ENCODE measurements at places on chromosomes 13 and 19.

DNA sequence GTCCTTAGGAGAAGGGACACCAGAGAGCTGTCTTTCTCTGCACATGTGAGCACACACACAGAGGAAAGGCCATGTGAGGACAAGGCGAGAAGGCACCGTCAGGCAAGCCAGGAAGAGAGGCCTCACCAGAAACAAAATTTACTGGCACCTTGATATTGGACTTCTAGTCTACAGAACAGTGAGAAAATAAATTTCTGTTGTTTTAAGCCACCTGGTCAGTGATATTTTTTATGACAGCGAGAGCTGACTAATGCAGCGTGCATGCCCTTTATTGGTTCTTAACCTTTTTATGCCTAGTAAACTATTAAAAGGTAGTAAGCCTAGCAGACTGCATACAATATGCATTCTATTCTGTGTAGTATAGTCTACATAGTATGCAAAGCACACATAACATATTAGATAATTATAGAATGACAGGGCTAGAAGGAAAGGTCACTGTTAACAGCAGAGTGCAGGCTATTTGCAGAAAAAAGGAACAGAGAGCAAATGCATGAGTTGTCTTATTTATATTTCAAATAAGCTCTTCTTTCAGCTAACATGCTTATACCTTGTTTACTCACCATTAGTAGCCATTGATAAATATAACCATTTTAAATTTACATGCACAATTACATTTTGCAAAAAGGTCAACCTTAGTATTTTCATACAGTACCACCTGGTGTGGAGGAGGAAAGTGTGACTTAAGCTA is 25.2 kb upstream of the KATNAL1 start:
- no peak for DNase-seq

DNA sequence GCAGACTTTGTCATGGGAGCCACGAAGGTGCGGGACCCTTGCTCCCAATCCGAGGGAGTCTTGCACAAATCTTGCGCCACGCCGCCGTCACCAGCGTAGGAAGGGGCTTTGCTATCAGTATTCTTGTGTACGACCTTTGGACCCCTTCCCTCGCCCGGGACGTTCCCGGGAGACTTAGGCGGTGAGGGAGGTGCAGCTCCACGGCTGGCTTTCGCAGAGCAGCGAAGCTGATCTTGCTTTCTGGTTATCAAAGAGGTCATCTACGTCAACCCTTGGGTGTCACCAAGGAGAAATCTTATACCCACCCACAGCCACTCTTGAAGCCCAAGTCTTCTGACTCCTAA is 583 bp downstream of the TECR start:
- DNase-seq: no peak

- peak; percentile 50 for DNase-seq
Observed at GRCh38 chr19:17220207-17220758, 5.1 kb downstream of the USE1 start.

DNA sequence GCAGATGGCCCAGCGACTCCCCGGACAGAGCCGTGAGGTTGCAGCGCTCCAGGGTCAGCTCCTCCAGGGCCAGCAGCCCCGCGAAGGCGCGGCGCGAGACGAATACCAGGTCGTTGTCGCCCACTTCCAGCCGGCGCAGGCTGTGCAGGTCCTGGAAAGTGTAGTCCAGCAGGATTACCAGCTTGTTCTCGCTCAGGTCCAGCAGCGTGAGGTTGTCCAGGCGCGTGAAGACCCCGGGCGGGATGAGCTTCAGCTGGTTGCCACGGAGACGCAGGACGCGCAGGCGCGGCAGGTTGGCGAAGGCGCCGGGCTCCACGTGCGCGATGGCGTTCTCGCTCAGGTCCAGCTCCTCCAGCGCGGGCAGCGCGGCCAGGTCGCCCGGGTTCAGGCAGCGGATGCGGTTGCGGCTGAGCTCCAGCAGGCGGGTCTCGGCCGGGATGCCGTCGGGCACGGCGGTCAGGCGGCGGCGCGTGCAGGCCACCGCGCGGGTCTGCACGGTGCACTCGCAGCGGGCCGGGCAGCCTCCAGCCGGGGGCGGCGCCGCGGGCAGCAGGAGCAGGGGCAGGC is 9.3 kb upstream of the PEAK3 start:
- DNase-seq: no peak

DNA sequence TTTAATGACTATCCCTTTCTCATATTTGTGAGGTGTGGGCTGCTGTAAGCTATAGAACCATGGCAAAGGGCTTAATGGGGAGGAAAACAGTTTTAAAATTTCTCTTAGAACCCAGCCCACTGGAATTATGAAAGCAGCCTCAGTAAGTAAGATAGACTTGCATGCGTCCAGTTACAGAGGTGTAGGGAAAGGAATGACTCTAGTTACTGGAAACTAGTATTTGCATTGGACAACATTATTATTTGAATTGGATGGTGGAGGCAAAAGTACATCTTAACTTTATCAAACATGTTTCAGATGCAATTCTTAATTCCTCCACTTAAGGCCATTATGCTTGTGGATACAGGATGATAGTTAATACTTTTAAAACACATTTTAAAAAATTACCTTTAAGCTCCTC is 292.9 kb downstream of the SPRY2 start:
- DNase-seq: no peak

DNA sequence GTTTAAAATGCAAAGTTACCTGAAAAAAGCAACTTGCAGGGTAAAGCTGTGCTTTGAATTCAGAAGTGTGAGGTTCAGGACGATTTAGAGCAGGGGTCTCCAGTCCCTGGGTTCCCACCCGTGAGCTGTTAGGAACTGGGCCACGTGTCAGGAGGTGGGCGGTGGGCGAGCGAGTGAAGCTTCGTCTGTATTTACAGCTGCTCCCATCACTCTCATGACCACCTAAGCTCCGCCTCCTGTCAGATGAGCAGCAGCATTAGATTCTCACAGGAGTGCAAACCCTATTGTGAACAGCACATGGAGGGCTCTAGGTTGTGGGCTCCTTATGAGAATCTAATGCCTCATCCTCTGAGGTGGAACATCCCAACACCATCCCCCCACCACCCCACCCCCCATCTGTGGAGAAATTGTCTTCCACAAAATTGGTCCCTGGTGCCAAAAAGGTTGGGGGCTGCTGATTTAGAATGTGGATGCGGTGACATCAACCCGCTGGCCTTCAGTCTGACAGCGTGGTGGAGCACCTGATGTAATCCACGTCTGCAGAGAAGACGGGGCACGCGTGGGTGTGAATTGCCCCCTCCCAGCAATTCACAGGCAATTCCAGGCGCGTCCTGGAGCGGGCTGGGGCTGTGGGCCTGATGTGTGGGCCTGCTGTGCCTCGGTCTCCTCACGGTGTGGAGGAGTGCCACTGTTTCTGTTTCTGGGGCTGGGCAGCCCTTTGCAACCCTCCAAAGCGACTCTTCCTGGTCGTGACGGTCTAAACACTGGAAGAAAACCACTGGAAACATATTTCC is 214.0 kb upstream of the SOX1 start:
- no peak for DNase-seq

DNA sequence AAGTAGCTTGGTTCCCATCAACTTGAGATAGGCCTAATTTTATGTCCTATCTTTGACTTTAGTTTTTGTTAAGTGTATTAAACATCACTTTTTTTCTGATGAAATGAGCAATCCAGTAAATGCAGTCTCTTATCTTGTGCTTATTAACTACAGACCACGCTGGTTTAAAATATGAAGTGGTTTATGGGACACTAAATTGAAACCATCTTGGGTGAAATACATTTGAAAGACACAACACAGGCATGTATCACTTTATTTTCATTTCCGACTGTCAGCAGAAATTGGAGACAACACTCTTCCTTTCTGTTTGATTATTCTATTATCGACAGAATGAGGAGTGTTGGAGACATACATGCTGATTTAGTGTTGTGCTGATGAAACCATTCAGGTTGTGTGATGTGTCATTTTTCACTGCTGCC is 447.7 kb downstream of the GPC6 start:
- no peak for DNase-seq

DNA sequence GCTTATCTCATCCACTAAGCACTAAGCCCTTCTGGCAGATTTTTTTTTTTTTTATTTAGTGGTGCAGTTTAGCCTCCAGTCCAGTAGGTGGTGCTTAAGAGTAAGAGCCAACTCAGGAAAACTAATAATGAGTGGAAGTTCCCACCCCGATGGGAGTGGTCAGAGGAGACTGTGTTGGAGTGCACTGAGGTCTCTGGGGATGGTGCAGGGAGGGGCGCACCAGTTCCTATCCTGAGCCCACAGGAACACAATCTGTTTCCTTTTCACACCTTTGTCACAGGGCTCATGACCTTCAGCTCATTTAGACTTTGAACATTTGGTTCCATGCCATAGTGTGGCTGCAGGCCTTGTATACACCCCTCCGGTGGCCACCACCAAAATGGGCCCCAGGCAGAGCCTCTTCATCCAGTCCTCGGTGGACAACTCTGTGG is 367.4 kb downstream of the SPRY2 start:
- DNase-seq: no peak

DNA sequence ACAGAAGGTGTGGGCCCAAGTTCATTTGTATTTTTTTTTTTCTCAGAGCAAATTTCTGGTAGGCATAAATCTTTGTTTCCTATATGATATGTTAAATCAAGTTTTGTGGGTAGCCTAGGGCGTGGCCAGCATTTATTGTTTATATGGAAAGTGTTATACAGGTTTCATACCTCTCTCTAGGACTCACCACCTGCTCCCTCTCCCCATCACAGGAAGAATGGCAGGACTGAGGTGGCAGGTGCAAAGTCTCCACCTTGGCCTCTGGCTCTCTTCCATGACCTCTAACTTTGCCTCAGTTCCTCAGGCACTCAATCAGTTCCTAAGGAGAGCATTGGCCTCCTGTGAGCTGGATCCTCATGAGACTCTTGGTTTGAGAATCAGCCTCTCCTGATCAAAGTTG is 172.3 kb upstream of the TSC22D1 start:
- DNase-seq: no peak

- peak; percentile 83 for DNase-seq
Observed at GRCh38 chr19:40549007-40549708, 27.5 kb upstream of the SHKBP1 start.

DNA sequence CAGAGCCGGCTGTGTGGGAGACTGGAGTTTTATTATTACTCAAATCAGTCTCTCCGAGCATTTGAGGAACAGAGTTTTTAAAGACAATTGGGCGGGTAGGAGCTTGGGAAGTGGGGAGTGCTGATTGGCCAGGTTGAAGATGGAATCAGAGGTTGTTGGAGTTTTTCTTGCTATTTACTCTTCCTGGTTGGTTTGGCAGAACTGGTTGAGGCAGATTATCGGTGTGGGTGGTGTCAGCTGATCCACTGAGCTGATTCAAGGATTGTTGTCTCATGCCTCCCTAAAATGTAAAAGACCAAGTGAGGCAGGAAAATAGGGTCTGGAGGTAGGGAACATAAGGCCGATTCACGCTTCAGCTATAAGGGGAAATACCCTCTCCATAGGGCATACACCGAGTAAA is 1.3 kb upstream of the TDRD12 start:
- DNase-seq: no peak

DNA sequence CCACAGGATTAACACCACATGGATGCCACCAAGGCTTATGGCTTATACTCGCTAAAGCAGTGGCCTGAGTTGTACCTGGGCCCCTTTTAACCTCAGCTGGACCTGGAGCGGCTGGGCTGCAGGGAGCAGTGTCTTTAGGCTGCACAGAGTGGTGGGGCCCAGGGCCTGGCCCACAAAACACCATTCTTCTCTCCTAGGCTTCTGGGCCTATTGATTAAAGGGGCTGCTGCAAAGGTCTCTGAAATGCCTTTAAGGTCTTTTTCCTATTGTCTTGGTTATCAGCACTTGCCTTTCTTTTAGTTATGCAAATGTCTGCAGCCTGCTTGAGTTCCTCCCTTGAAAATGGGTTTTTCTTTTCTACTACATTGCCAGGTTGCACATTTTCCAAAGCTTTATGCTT is 973.9 kb upstream of the PRR20A start:
- DNase-seq: no peak

DNA sequence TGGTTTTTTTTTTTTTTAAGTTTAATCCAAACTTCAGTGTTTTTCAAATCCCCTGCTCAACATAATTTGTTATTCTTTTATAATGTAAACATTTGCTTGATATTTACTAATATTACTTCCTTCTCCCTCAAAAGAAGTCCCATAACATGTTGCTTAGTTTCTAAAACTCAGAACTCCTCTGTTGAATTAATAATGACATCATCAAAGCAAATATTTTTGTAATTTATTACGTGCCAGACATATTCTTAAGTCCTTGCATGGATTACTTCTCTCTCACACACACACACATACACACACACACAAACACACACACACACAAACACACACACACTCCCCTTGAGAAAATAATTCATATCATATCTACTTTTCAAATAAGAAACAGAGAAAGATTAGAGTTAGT is 1432.3 kb upstream of the SPRY2 start:
- no peak for DNase-seq

GRCh38 chr13:111790621-111791020 is 276.3 kb upstream of the SOX1 start:
- DNase-seq: no peak

- DNase-seq: no peak
Observed at GRCh38 chr13:61045251-61045650, 370.4 kb downstream of the PCDH20 start.

GRCh38 chr19:28394725-28395124 is 818.2 kb downstream of the UQCRFS1 start:
- DNase-seq: no peak

DNA sequence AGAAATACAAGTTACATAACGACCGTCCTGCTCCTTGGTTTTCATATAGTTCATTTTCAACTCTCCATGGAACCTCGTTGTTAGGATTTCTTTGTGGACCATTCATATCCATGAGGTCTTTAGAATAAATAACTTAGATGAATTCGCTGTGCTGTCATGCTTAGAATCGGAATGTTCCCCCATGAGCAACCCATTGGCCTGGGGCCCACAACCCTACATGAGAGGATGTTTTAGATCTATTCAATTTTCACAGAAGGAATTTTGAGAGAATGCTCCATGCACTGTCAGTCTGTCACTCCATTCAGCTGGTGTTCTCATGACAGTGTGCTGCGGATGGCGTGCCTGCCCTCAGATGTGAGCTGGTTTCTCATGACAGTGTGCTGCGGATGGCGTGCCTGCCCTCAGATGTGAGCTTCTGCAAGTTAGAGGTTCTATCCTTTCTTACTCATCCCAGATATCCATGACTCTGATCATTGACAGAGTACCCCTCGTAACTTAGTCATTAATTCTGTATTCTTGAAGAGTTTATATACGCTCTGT is 1193.1 kb downstream of the EFNB2 start:
- no peak for DNase-seq

DNA sequence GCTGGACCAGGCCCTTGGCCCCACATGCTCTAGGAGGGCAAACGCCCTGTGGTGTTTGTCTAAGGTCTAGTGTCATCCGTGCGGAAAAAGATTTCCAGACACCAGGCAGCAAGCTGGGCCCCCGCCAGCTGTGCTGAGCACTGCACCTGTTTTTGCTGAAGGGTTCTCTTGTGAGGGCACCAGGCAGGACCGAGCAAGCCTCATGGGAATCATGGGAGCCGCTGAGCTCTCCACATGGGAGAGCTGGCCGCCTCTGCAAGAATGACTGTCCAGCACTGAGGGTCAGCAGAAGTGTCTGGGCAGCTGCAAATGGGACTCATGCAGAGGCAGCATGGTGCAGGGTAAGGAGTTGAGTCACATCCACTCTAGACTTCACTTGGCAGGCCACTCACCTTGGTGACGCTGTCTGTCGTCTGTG is 12.0 kb downstream of the B3GNT8 start:
- no peak for DNase-seq

Measured in CD4-positive, alpha-beta T cell treated with Interleukin-17A for 4 hours (primary cell).